ENCODE measurements at places on chromosomes 2 and 18.
A peak's percentile ranks its signal among the peaks of the same experiment; 100 is the strongest.

GRCh38 chr2:241560883-241561474, 2.4 kb downstream of the BOK start:
- no peak for DNase-seq

GRCh38 chr2:238158509-238159070, at the start of gene ERFE:
Gene ERFE, plus strand, starts transcription at chr2:238158970. Its CDS starts 38 bp downstream, at chr2:238159008.
- DNase-seq, result no peak

- DNase-seq, result no peak
Observed at GRCh38 chr2:27191070-27191829, 20.6 kb upstream of the ATRAID start.

DNA sequence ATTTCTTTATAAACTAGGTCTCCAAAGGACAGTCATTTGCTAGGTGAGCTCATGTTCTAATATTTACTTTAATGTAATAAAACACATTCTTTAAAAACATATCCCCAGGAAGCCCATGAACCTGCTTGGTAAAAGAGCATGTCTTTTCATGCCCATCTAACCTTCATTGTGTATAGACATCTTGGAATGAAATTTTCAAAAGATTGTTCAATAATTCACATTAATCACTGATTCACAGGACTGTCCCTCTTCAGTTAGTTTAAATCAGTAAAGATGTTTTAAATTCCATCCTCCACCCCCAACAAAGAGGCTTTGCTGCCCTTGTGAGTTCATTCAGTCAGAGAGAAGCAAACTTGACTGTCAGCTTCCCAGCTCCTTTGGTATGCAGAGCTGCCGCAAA, 633.4 kb upstream of the CELF4 start:
- DNase-seq, result no peak

DNA sequence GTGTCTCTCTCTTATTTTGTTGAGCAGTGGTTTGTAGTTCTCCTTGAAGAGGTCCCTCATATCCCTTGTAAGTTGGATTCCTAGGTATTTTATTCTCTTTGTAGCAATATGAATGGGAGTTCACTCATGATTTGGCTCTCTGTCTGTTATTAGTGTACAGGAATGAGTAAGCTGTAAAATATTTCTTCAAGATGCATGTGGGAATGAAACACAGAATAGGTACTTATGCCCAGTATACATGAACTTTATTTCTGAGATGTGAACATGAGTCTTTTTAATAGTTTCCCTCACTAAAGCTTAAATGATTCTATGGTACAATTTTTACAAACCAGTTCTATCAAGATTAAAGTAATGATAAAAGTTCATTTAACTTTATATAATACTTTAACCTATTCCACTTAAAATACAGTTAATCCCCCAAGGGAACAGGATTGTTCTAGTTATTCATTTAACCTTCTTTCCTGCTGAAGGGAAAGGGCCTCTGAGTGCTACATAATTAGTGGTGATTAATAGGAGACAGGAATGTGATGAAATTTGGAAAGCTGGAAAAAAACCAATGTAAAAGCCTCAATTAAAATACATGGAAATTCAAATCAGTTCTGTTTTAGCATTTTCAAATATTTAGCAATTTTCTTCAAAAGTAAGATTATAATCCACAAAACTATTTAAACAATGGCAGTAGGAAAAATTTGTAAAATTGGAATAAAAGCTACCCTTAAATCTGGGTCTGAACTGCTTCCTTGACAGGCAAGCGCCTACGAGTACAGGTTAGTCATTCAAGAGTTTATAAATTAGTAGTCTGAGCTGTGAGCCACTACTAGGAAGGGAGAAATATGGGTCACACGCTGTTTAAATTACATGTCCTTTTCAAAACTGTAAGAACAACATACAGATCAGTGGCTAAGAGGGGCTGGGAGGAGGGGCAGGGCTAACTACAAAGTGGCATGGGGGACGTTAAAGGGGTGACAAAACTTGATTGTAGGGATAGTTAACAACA, 28.9 kb downstream of the SPIRE1 start:
- DNase-seq, result peak; percentile 62

GRCh38 chr18:35484034-35484433, 13.7 kb downstream of the INO80C start:
- DNase-seq, result no peak

DNA sequence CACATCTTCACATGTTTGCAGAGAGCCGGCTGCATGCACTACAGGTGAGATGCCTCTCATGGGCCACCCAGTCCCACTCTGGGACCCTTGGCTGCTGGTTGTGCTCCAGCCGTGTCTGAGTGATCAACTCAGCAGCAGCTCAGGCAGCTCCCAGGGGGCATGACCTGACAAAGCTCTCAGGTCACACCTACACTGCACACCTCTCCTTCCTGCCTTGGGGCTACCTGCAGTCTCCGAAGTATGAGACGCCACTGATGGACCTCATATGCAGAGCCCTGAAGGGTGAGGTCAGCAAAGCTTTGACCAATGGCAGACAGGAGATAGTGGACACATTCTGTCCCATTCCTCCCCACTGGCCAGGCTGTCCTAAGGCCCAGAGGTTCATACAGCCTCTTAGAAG, 51.4 kb downstream of the LBH start:
- DNase-seq, result no peak
